ENCODE measurements at places on chromosomes 4 and X. TPM values are rescaled to one million over a fixed set of nuclear protein-coding genes. Genes with fewer than 3 reads are reported as not detected.

MAGEE2 gene
- polyA plus RNA-seq, result 0.01 TPM

DNA sequence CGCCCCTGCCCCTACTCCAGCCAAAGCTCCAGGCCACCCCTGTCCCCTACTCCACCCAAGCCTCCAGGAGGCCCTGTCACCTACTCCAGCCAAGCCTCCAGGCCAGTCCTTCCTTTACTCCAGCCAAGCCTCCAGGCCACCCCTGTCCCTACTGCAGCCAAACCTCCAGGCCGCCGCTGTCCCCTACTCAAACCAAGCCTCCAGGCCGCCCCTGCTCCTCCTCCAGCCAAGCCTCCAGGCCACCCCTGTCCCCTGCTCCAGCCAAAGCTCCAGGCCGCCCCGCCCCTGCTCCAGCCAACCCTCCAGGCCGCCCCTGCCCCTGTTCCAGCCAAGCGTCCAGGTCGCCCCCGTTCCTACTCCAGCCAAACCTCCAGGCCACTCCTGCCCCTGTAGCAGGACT, 5.1 kb upstream of the ASMT start:
- DNase-seq, result no peak

BEX1 gene
- polyA plus RNA-seq, result 0.12 TPM

SLC38A5 gene
- polyA plus RNA-seq, result 0.34 TPM

SPACA5 gene
- polyA plus RNA-seq, result not detected

- DNase-seq, result no peak
These were observed 123.4 kb downstream of the ASB9 start for GRCh38 chrX:15146515-15146914.

- DNase-seq, result no peak
These were observed 65.4 kb upstream of the KLHL13 start for GRCh38 chrX:118182025-118182424.

CYTL1 gene
- 0.08 TPM for polyA plus RNA-seq

- no peak for DNase-seq
These were observed 31.4 kb downstream of the MAGEB16 start for GRCh38 chrX:35829501-35829900.

DNA sequence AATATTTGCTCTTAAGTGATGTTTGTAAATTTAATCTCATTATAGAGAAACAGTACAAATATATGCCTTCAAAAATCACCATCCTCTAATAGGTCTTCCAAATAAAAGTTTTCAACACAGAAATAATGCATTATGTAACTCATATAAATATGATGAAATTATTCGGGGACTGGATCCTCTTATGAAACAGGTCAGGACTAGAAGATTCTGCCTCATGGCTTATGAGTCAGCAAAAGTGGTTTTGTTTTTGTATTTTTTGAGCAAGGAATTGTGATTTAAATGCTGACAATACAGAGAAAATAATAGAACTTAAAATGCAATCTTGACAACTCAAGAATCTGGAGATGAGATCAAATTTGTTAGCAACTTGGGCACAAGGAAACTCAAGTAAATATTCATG, 179.7 kb upstream of the NDP start:
- DNase-seq, result no peak

MMRN1 gene
- 2.3 TPM for polyA plus RNA-seq

FGD1 gene
- polyA plus RNA-seq, result 0.38 TPM

GRCh38 chrX:45322820-45323219, 122.1 kb upstream of the DIPK2B start:
- DNase-seq, result no peak

DNA sequence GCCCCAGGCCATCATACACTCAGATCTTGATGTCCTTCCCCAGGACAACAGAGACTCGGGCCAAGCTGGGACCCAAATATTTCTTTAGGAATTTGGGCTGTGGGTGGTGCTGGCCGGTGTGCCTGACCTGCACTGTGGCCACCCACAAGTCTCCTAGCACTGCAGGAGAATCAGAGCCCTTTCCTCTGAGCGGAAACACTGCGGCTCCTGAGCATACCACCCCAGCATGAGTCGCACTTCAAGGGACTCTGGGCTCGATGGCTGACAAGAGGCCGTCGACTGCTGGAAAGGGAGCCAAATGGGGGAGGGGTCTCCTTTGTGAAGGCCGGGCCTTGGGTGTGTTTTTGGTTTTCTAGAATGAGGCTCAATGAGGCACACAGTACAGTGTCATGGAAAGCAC, 13.0 kb upstream of the IRAK1 start:
- no peak for DNase-seq

- DNase-seq, result no peak
These were observed 46.1 kb downstream of the MID1IP1 start for GRCh38 chrX:38847206-38847902.

- DNase-seq, result no peak
These were observed 497.7 kb downstream of the IDS start for GRCh38 chrX:149007423-149007822.

EREG gene
- polyA plus RNA-seq, result not detected

TRPC5OS gene
- polyA plus RNA-seq, result not detected

All from psoas muscle (tissue), 8 donors.